Testis (tissue), 5 donors: ENCODE measurements at places on chromosomes 5 and 9. TPM values are rescaled to one million over a fixed set of nuclear protein-coding genes. Genes with fewer than 3 reads are reported as not detected.

DNA sequence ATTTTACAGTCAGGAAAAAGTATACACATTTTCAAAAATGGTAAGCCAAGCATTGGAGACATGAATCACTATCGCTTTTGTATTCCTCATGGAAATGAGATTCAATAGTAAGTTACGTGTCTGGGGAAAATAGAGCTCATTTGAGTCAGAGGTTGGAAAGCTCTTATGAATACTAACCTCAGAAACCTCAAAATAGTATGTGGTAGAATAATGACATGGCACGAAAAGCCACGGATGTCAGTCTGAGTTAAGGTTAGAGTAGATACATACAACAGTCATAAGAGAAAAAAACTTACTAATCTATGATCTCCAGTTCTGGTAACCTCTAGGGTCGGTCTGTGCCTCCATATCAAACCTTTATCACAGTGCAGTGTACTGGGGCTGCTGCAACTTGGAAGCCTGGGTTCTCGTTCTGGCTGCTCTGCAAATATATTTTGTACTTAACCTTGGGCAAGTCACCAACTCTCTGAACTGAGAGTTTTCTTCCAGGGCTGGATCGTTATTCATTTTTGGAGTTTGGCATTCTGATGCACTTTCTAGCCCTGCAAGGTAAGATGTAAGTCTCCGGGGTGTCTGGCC lies 31.8 kb downstream of the MAP1B start:
- peak; percentile 47 for DNase-seq

- no peak for DNase-seq
Measured at GRCh38 chr5:10275460-10275859, 25.4 kb downstream of the CCT5 start.

DNA sequence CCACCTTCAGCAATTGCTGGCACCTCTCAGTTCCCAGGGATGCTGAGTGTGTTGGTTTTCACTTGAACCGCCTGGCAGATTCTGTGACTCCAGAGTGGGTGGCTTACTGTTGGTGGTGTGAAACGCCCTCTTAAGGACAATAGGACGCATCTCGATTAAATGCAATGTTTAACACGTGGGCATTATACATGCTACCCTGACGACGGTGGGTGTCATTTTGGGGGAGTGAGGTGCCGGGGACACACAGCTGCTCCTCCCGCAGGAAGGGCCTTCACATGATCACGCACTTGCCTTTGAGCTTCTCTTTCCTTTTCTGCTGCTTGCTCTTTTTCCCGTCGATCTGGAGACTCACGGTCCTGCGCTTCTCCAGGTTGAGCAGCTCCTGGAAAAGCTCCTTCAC lies 29.7 kb downstream of the DIRAS2 start:
- DNase-seq: no peak

DNA sequence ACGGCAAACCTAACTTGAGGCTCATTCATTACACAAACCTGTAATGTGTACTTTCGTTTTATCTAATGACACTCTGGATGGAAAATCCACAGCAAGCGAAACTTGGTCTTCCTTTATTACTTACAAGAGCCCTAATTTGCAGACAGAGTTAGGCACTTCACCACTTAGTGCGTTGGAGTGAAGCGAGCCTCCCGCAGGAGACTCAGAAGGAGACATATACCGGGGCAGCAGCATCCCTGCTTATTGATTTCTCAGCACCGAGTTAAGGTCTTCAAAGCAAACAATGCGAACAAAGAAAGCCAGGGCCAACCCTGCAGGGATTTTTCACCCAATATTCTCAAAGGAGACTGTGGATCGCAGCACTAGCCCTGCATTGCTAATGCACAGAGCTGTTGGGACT lies 28.6 kb downstream of the LSM11 start:
- no peak for DNase-seq

DNA sequence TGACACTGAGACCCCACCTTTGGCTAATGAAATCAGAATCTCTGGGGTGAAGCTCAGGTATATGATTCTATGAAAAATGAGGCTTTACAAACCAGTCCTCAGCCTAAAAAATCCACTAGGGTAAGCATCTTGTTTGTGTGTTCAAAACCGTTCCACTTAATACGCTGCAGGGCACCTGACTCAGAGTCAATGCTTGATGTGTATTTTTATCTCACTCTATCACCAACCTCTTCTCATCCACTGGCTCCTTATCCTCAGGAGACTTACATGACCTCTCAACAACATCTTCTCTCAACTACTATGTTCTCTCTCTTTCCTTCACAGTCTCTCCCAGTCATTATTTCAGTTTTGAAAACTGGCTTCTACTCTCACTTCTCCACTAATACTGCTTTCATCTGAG lies 153.3 kb upstream of the KCNN2 start:
- DNase-seq: no peak

DNA sequence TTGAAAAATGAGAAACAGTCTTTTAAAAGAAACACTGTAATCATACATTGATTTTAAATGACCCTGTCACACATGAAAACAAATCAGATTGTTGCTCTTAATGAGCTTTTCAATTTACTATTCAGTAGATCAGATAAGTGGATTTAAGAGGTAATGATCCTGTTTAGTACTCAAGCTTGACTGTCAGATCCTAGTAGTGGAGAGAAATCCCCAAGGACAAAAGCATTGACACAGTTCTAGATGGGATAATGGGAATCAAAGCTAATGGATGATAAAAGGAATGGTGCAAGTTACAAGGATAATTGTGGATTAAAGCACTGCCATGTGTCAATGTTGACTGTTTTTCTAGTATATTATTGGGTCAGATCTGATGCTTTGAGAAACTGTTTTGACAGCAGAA lies 142.3 kb upstream of the TLX3 start:
- no peak for DNase-seq

GRCh38 chr9:7394002-7394774 lies 405.4 kb downstream of the DMAC1 start:
- DNase-seq: peak; percentile 58

DNA sequence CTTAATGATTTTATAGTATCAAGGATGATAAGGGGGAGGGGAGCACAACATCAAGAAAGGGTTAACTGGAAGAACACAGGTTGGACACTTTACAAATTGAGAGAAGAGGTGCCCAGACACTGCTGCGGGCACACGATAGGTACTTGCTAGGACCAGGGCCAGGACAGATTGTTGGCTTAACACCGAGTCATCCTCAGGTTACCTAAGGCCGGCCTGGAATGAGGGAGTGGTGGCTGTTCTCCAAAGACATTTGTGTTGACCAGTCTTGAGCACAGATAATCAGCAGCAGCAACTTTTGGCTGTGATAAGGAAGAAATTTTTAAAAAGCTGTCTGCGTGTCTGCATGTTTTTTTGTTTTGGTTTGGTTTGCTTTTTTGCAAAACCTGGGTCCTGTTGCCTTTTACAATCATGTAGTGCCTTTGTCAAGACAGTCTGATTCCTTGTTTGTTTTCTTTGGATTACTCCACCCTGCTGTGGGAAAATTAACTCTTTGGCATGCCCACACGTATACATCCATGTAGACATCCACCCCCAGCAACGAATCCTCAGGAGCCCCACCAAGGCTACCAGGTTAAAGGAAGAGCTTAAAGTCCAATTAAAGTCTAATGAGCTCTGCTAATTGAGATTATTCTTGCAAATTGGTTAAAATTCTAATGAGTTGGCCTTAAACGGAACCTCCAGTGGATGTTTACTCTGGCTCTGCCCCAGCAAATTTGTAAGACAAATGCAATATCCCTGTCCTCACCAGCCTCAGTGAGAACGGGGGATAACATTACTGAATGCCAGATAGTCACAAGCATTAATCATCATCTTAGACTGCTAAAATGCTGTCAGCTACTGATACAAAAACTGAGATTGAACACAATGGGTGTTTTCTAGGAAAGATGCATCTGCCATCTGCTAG lies 382.3 kb downstream of the ACTL7B start:
- peak; percentile 32 for DNase-seq

DNA sequence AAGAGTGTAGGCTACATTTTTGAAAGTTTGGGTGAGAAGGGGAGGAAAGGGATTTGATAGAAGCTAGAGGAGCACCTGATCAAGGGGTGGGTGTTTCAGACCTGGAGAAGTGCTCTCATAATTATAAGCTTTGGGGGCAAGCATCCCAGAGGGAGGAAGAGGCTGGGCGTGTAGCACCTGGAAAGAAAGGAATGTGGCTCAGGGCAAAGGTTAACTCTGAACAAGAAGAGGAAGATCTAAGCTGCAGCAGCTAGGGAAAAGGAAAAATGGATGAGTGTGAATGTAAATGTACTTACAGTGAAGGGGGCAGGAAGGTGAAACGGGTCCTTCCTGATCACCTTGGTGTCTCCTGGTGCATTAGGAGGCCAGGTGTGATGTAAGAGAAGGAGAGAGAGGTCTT lies 49.8 kb upstream of the ANKRD55 start:
- DNase-seq: no peak

- no peak for DNase-seq
Measured at GRCh38 chr9:88531920-88532698, 2.9 kb upstream of the NXNL2 start.

DNA sequence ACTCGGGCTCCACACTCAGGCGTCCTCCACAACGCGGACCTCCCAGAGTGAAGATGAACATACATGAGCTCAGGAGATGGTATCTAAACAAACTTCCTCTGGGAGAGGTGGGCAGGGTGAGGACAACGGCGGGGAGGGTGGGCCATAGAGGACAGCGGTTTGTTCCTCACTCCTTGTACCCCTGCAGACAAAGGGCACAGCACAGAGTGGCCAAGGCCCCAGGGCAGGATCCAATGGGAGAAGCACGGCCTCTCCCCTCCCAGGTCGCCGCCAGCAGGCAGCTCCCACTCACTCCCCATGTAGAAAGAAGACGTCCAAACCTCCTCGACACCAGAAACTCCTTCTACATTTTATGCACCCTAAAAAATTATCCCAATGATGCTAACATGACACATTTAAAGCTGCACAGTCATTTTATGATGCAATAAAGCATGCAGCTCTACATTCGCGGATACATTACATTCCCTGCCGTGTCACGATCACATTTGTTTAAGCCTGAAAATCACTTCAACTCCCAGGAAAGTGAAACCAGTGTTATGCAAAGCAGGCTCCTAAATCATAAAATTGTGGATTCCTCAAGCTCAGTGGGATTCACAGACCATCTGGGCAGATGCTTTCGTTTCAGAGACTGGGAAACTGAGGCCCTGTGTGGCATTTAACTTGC lies 87.5 kb upstream of the SARDH start:
- no peak for DNase-seq

DNA sequence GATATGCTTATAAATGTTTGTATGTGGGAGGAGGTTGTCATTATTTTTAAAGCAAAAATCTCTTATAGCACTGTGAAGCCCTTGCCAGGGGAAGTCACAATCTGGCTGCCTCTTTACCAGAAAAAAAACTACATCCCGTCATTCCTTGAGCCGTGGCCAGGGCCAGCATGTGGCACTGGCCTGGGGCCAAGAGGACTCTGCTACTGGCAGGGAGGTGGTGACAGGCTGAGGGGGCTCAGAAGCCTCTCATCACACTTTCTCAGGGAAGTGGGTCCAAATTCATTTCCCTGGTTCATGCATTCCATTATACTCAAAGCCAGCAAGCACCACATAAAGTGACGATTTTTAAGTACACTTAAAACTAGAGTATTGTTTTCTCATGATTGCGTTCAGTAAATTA lies 457.3 kb downstream of the ZNF608 start:
- DNase-seq: peak; percentile 39

DNA sequence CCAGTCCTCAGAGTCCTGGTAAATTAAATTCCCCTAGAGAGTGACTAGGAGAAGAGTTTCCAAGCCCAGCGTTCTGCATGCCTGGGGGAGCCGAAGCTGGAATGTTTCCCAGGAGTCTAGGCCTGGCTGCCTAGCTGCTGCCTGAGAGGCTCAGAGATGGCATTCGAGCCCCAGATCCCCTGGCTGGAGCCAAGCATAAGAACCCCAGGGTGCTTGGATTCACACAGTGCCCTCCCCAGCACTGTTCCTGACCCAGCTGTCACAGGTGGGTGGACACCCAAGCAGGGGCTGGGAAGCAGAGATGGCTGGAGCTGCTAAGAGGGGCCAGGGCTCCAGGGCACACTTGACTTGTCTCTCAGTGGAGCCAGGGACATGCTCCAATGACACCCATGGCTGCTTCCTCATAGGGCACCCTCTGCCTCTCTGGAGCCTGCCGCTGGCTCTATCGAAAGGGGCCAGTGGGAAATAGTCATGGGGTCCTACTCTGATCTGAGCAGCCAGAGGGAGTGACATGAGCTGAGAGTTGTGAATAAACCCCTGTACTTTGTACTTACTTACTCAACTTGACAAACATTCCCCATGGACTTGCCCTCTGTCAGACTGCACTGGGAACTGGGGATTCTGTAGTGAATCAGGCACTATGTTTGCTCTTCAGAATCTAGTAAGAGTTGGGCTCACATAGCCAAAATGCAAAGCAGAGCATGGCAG lies 62.6 kb upstream of the XPA start:
- no peak for DNase-seq

GRCh38 chr5:8831854-8832253 lies 714.0 kb downstream of the SEMA5A start:
- no peak for DNase-seq

DNA sequence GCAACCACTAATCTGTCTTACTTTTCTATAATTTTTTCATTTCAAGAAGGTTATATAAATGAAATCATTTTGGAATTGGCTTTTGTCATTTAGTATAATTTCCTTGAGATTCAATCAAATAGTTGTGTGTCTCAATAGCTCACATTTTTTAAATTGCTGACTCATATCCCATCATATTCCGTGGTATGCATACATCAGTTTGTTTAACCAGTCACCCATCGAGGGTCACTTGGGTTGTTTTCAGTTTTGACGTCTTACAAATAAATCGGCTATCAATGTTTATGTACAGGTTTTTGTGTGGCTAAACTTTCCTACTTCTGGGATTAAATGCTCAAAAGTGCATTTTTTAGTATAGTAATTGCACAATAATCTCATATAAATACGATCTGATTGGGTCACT lies 185.5 kb downstream of the TAF11L14 start:
- no peak for DNase-seq

GRCh38 chr5:114447084-114447773 lies 85.4 kb downstream of the KCNN2 start:
- DNase-seq: no peak

- no peak for DNase-seq
Measured at GRCh38 chr5:29780401-29780800, 1413.1 kb upstream of the CDH6 start.

- no peak for DNase-seq
Measured at GRCh38 chr5:8721536-8721935, 824.3 kb downstream of the SEMA5A start.

GRCh38 chr5:39301406-39301805 lies 62.9 kb downstream of the C9 start:
- no peak for DNase-seq

- no peak for DNase-seq
Measured at GRCh38 chr9:89718651-89719050, 113.8 kb downstream of the GADD45G start.

Gene IL13
- polyA plus RNA-seq: 73.4 TPM

Gene PLPP7
- 8.6 TPM for polyA plus RNA-seq

Gene ARHGEF37
- polyA plus RNA-seq: 12.9 TPM

Gene CDH9
- not detected for polyA plus RNA-seq

Gene GALNT12
- 7.5 TPM for polyA plus RNA-seq

Gene GNA14
- 4.4 TPM for polyA plus RNA-seq

Gene PDZD2
- polyA plus RNA-seq: 47.3 TPM

Gene MYOT
- polyA plus RNA-seq: 7.2 TPM

Gene GABRB2
- polyA plus RNA-seq: 1.3 TPM

Gene SOX30
- 197 TPM for polyA plus RNA-seq

Gene ELL2
- polyA plus RNA-seq: 32.1 TPM

Gene IFNA5
- polyA plus RNA-seq: not detected

Gene SOWAHA
- polyA plus RNA-seq: 0.46 TPM
